ENCODE measurements at places on chromosomes 13 and 19.

GRCh38 chr13:60603049-60603448 is 206.0 kb downstream of the TDRD3 start:
- DNase-seq = no peak

- no peak for DNase-seq
Measured at GRCh38 chr19:30719189-30719998, 347.2 kb downstream of the ZNF536 start.

DNA sequence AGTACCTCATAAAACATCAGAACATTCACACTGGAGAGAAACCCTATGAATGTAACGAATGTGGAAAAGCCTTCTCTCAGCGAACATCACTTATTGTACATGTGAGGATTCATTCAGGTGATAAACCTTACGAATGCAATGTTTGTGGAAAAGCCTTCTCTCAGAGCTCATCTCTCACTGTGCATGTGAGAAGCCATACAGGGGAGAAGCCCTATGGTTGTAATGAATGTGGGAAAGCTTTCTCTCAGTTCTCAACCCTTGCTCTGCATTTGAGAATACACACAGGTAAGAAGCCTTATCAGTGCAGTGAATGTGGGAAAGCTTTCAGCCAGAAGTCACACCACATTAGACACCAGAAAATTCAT is 22.0 kb downstream of the ZNF146 start:
- no peak for DNase-seq

- DNase-seq = no peak
Measured at GRCh38 chr13:97005625-97006262, 11.5 kb upstream of the OXGR1 start.

DNA sequence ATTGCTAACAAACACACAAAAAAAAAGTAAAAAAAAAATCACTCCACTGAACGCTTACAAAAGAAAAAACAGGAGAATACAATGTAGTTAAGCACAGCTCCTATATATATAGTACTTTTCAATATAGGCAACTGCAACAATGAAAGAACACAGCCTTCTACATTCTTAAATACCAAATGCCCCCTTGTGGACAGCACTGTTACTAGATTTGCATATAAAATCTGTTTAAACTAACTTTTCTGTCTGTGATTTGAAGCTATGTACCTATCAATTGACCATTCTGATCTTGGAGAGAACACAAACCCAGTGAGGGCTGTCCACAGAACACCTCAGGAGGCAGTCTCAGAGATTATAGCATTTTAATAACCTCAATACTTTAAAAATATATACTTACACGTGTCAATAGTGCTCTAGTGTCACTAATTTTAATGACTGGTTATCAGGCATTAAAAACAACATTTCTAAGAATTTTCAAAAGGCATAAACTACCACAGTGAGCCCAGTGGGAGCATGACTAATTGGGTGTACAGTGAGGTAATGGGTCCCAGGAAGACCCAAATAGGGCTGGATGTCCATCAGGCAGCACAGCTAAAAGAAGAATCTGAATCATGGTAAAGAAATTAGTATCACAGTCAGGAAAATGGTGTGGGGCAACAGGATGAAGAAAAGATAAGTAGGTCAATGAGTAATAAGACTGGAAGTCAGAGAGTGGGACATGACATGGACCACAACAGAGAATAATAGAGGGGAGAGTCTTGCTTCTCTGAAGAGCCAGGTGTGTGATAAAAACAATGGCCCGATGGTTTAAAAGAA is 22.2 kb downstream of the CCDC169 start:
- no peak for DNase-seq

DNA sequence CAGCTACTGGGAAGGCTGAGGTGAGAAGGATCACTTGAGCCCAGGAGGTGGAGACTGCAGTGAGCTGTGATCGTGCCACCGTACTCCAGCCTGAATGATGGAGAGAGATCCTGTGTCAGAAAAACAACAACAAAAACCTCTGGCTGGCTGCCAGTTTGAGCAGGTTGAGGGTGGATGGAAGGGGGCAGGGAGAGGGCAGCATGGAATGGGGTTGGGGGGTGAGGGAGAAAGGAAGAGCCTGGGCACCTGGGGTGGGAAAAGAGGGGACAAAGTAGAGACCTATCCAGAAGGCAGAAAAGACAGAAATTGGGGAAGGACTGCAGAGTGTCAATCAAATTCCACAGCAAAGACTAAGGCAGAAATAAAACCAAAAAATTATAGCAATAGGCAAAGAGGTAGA is 4.7 kb downstream of the SLC1A5 start:
- DNase-seq = no peak

DNA sequence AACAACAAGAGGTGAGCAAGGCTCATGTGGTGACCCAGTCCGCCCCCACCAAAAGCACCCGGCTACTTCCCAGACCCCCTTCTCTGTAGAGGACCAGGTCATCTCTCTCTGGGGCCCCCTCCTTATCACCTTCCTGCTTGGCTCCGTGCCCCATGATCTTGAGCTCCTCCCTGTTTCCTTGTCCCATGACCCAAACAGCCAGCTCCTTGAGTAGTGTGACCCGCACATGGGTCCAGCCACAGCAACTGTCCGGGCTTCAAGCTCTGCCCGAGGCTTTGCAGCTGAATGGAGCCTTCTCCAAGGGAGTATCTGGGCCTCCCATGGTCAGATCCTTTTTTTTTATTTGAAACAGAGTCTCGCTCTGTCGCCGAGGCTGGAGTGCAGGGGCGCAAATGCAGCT is 61.8 kb downstream of the MYO9B start:
- DNase-seq = no peak

- no peak for DNase-seq
Measured at GRCh38 chr13:20221772-20222171, 10.3 kb downstream of the GJB6 start.

GRCh38 chr19:41895745-41896580 is 13.0 kb downstream of the ARHGEF1 start:
- DNase-seq = no peak

GRCh38 chr13:100106005-100106404 is 17.1 kb downstream of the PCCA start:
- DNase-seq = no peak

DNA sequence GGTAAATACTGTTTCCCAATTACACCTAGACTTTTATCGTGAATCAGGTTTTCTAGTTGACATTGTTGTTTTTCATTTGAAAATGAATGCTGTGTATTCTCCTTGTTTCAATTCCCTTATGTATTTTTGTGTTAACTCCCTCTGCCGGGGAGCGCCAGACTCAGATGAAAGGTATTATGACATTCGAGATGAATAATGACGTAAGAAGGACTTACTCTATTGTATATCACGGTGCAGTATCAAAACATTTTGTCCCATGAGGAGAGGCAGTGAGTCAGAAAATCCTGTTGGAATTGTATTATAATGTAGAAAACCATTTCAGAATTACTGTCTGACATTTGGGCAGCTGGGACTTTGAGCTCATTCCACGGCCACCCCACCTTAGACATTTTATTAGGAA is 61.6 kb downstream of the LRCH1 start:
- no peak for DNase-seq
